ENCODE measurements at places on chromosomes 7 and 10. TPM values are rescaled to one million over a fixed set of nuclear protein-coding genes. Genes with fewer than 3 reads are reported as not detected.

The POLR1F gene
- total RNA-seq, result 11.9 TPM

The NEBL gene
- 2.0 TPM for total RNA-seq

The PANK1 gene
- total RNA-seq, result 13.9 TPM

The ANAPC16 gene
- 52.9 TPM for total RNA-seq

The BMPER gene
- 0.63 TPM for total RNA-seq

The PDGFA gene
- total RNA-seq, result 38.1 TPM

The FRMPD2 gene
- not detected for total RNA-seq

The TNRC18 gene
- total RNA-seq, result 101 TPM

The NPSR1 gene
- total RNA-seq, result not detected

The ARF5 gene
- 143 TPM for total RNA-seq

The RELN gene
- not detected for total RNA-seq

The OR2A12 gene
- total RNA-seq, result not detected

The GBX1 gene
- total RNA-seq, result not detected

The MGMT gene
- total RNA-seq, result 13.9 TPM

DNA sequence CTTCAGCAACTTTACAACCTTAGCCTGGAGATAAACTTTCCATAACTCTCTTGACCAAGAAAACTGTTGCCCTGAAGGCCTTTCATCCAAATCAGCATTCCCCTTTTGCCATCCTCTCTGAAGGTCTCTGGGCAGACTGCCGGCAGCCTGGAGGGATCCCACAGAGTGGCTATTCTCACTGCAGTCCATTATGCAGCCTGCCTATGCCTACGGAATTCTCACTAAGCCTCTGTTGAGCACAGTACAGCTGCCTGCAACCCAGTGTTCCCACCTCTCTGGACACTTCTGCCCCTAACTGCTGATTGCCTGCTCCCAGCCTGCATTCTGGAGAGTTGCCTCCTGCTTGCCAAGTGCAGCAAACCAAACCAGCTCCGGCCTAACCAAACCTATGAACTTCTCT, 548.9 kb upstream of the STEAP1 start:
- peaks cover 2% of the 10 kb centered on the region for H3K27me3 ChIP-seq
- H3K36me3 ChIP-seq, result no peaks in the 10 kb centered on the region
- no peak overlapping the region for H3K4me3 ChIP-seq
- DNase-seq, result no peak
- no peaks in the 10 kb centered on the region for H3K4me1 ChIP-seq

DNA sequence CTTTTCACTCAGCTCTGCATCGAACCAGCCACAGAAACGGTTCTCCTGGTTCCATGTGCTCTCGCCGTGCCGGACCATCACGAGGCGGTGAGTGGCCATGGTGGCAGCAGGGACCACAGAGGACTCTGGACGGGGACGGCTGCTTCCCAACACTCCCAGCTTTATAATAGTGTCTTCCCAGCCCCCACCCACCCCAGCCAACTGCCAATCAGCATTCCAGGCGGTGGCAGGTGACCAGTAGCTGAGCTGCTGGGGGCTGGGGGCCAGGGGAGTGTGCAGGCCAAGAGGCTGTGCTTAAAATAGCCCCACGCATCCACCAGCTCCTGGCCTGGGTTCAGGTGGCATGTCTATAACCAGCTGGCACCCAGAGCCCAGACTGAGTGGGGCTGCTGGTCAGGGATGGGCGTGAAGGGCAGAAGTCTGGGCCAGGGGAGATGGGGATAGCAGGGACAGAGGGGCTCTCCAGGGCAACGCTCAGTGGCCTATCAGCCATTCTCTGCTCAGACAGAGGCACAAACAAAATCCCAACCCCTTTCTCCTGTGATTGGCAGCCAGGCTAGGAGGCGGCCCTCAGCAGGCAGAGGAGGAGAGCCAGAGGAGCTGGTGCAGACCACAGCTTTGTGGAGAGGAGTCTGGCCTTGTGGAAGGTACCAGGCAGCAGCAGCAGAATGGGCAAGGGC, at the start of gene PGAM2:
TSS of gene PGAM2 (minus strand) at position 137 of the 680 bp plus-strand sequence. CDS start at position 99, 38 bp downstream.
- no peak within 1 kb of the TSS for H3K27ac ChIP-seq
- DNase-seq, result peak; percentile 57
- H3K27me3 ChIP-seq, result no peaks in the 10 kb centered on the region
- peaks cover 25% of the 10 kb centered on the region for H3K4me1 ChIP-seq
- H3K4me3 ChIP-seq, result no peak within 1 kb of the TSS

- DNase-seq, result no peak
- no peak overlapping the region for H3K4me3 ChIP-seq
- H3K4me1 ChIP-seq, result peaks cover 26% of the 10 kb centered on the region
- H3K27me3 ChIP-seq, result peaks cover 4% of the 10 kb centered on the region
These were observed 7.7 kb upstream of the TMEM26 start for GRCh38 chr10:61460835-61461234.

GRCh38 chr10:102302611-102303010, 57.3 kb downstream of the GBF1 start:
- H3K27ac ChIP-seq, result no peak overlapping the region
- no peak overlapping the region for H3K4me3 ChIP-seq
- H3K27me3 ChIP-seq, result no peaks in the 10 kb centered on the region
- H3K4me1 ChIP-seq, result peaks cover 26% of the 10 kb centered on the region

DNA sequence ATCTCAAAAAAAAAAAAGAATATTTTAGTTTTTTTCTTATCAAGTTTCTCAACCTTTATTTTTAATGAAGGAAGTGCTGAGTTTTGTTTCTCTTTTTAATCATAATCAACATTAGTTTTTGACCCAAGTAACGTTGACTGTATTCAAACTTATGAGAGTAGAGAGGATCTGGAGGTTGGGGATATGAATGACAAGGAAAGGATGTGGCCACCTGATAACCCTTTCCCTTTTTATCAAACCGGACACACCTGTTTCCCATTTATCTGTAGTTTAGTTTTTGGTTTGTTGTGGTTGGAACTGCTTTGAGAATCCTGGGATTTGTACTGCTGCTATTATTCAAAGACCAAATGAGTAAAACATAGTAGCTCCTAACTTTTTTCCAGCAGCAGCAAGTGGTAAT, 38.6 kb downstream of the HACD1 start:
- no peaks in the 10 kb centered on the region for H3K27me3 ChIP-seq
- H3K4me1 ChIP-seq, result peaks cover 10% of the 10 kb centered on the region
- H3K27ac ChIP-seq, result no peak overlapping the region
- DNase-seq, result no peak

DNA sequence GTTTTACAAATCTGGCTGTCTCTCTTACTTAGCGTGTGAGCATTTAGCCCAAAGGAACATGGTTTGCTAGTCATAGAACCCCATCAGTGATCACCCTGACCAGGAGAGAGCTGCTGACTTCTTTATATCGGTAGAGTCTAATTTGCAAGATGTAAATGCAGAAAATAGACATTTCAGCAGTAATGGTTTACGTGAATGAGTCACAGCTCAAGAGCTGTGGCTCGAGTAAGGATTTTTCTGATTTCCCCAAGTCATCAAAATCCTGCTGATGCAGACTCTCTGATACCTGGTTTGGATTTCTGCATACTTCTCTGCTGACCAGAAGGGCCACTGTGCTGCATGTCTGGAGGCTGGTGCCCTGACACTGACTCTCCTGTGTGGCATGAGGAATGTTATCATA, 25.7 kb downstream of the NUB1 start:
- no peak overlapping the region for H3K27ac ChIP-seq
- H3K4me3 ChIP-seq, result no peak overlapping the region
- H3K27me3 ChIP-seq, result no peaks in the 10 kb centered on the region
- DNase-seq, result no peak
- peaks cover 31% of the 10 kb centered on the region for H3K4me1 ChIP-seq

GRCh38 chr7:137206770-137207169, 136.8 kb downstream of the PTN start:
- H3K4me1 ChIP-seq, result peaks cover 7% of the 10 kb centered on the region
- no peaks in the 10 kb centered on the region for H3K36me3 ChIP-seq
- no peak for DNase-seq

DNA sequence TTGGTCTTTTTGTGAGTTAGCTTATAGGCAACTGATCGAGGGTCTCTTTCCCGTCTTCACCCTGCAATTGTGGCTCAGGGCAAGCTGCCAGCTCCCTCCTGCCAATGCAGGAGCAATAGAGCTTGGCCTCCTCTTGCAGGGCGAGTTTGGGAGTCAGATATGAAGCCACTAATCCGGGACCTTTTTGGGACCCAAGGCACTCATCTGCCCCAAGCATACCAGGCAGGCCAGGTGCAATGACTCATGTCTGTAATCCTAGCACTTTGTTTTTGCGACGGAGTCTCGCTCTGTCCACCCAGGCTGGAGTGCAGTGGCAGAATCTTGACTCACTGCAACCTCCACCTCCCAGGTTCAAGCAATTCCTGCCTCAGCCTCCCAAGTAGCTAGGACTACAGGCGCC, 21.1 kb downstream of the LIMK1 start:
- no peak overlapping the region for H3K27ac ChIP-seq
- no peak for DNase-seq
- no peak overlapping the region for H3K4me3 ChIP-seq
- H3K27me3 ChIP-seq, result no peaks in the 10 kb centered on the region
- peaks cover 27% of the 10 kb centered on the region for H3K36me3 ChIP-seq
- H3K4me1 ChIP-seq, result peaks cover 11% of the 10 kb centered on the region

GRCh38 chr7:33807779-33808482, 97.4 kb upstream of the BMPER start:
- peak overlapping the region; percentile 80 for H3K27ac ChIP-seq
- H3K4me3 ChIP-seq, result no peak overlapping the region
- no peak for DNase-seq
- no peaks in the 10 kb centered on the region for H3K36me3 ChIP-seq

GRCh38 chr7:30671793-30672465, 10.3 kb downstream of the CRHR2 start:
- no peak overlapping the region for H3K4me3 ChIP-seq
- H3K4me1 ChIP-seq, result no peaks in the 10 kb centered on the region
- H3K36me3 ChIP-seq, result no peaks in the 10 kb centered on the region
- H3K27me3 ChIP-seq, result peaks cover 48% of the 10 kb centered on the region
- no peak overlapping the region for H3K27ac ChIP-seq

- H3K4me3 ChIP-seq, result no peak overlapping the region
- DNase-seq, result no peak
- H3K27me3 ChIP-seq, result no peaks in the 10 kb centered on the region
- no peak overlapping the region for H3K27ac ChIP-seq
- peaks cover 31% of the 10 kb centered on the region for H3K4me1 ChIP-seq
These were observed 154.8 kb downstream of the RAPGEF5 start for GRCh38 chr7:22202141-22202540.

- H3K27ac ChIP-seq, result no peak overlapping the region
- no peak for DNase-seq
- H3K36me3 ChIP-seq, result no peaks in the 10 kb centered on the region
- no peak overlapping the region for H3K4me3 ChIP-seq
These were observed 209.9 kb downstream of the NRG3 start for GRCh38 chr10:82084904-82085303.

- peaks cover 6% of the 10 kb centered on the region for H3K4me1 ChIP-seq
- no peak for DNase-seq
- H3K4me3 ChIP-seq, result no peak overlapping the region
- no peak overlapping the region for H3K27ac ChIP-seq
- H3K36me3 ChIP-seq, result no peaks in the 10 kb centered on the region
These were observed 1.7 kb upstream of the CDH23 start for GRCh38 chr10:71394926-71395562.

GRCh38 chr7:158766570-158767281, 62.1 kb upstream of the NCAPG2 start:
- no peak for DNase-seq
- H3K27ac ChIP-seq, result no peak overlapping the region
- H3K27me3 ChIP-seq, result no peaks in the 10 kb centered on the region

DNA sequence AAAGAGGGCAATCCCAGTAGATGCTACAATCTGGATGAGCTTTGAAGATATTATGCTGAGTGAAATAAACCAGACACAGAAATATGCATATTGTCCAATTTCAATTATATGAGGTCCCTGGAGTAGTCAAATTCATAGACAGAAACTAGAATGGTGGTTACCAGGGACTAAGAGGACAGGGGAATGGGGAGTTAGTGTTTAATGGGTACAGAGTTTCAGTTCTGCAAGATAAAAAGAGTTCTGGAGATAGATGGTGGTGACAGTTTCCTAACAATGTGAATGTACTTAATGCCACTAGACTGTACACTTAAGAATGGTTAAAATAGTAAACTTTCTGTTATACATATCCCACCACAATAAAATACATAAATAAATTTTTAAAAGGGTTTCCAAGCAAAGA, 236.6 kb downstream of the ELMO1 start:
- H3K27ac ChIP-seq, result no peak overlapping the region
- H3K4me1 ChIP-seq, result peaks cover 21% of the 10 kb centered on the region
- no peaks in the 10 kb centered on the region for H3K36me3 ChIP-seq
- H3K4me3 ChIP-seq, result no peak overlapping the region

- no peaks in the 10 kb centered on the region for H3K36me3 ChIP-seq
- H3K4me3 ChIP-seq, result no peak overlapping the region
- DNase-seq, result no peak
- H3K27me3 ChIP-seq, result peaks cover 2% of the 10 kb centered on the region
- peaks cover 16% of the 10 kb centered on the region for H3K4me1 ChIP-seq
These were observed 17.1 kb upstream of the TSPAN15 start for GRCh38 chr10:69434169-69434568.
